ENCODE measurements at places on chromosomes 11 and 22. TPM values are rescaled to one million over a fixed set of nuclear protein-coding genes. Genes with fewer than 3 reads are reported as not detected.

NAP1L4 gene
- 103 TPM for total RNA-seq

XRCC6 gene
- 173 TPM for total RNA-seq

SLC22A8 gene
- total RNA-seq: not detected

PPP6R2 gene
- total RNA-seq: 28.4 TPM

TPBGL gene
- not detected for total RNA-seq

GRCh38 chr11:111260811-111261210 is 15.3 kb downstream of the POU2AF2 start:
- no peaks in the 10 kb centered on the region for H3K36me3 ChIP-seq
- no peak overlapping the region for H3K27ac ChIP-seq
- H3K27me3 ChIP-seq: peaks cover 70% of the 10 kb centered on the region

GRCh38 chr11:1053121-1053901 is 16.8 kb upstream of the MUC6 start:
- H3K36me3 ChIP-seq: no peaks in the 10 kb centered on the region
- DNase-seq: no peak
- H3K27ac ChIP-seq: no peak overlapping the region
- peaks cover 11% of the 10 kb centered on the region for H3K4me1 ChIP-seq
- no peak overlapping the region for H3K4me3 ChIP-seq

GRCh38 chr11:9859554-9860305 is 195.9 kb downstream of the SWAP70 start:
- H3K4me1 ChIP-seq: peaks cover 8% of the 10 kb centered on the region
- H3K27me3 ChIP-seq: no peaks in the 10 kb centered on the region
- H3K4me3 ChIP-seq: no peak overlapping the region
- DNase-seq: peak; percentile 23
- no peaks in the 10 kb centered on the region for H3K36me3 ChIP-seq

DNA sequence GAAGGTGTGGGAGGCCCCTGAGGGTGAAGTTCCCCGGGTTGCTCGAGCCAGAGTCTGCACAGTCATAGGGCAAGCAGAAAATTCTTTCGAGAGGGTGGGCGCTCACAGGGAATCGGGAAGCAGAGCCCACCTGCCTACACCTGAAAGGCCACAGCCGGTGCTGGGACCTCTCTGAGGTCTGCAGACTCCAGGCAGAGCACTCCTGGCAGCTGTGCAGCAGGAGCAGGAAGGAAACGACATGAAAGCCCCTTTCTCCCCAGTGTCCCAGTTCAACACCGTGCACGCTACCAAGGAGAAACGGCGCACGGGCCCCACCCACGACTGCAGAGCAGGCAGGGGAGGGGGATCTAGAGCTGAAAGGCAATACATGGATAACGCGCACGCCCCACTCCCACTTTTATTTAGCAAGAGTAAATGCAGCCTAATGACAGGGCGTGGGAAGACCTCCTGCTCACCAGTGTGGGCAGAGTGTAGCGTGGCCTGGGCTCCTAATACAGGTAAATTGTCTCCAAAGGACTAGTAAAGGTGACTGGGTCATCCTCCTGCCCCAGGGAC is 13.5 kb downstream of the DHCR7 start:
- peaks cover 27% of the 10 kb centered on the region for H3K36me3 ChIP-seq
- peaks cover 14% of the 10 kb centered on the region for H3K4me1 ChIP-seq
- H3K4me3 ChIP-seq: no peak overlapping the region

DNA sequence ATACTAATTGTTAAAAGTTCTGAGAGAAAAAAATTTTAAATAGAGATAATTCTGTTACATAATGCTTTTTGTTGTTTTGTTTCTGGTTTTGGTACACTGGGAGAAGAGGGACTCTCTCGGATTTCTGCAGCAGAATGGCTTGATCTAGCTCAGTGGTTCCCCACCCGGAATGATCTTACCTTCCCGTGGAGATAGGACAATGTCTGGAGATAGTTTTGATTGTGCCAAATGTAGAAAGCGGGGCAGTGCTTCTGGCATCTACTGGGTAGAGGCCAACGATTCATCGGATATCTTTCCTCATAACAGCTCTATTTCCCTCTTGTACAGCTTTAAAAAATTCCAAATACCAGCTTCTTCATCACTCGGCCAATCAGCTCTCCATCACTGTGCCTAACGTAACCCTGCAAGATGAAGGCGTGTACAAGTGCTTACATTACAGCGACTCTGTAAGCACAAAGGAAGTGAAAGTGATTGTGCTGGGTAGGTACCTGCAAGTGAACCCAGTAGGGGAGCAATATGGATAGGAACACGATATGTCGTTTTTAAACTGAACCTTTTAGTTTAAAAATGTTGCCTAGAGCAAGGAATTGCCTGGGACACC is 13.2 kb downstream of the CRTAM start:
- no peaks in the 10 kb centered on the region for H3K36me3 ChIP-seq
- H3K27ac ChIP-seq: no peak overlapping the region
- H3K4me3 ChIP-seq: no peak overlapping the region
- no peak for DNase-seq
- H3K4me1 ChIP-seq: peaks cover 16% of the 10 kb centered on the region

GRCh38 chr11:44748606-44749005 is 21.8 kb downstream of the TSPAN18 start:
- peaks cover 4% of the 10 kb centered on the region for H3K36me3 ChIP-seq
- no peak overlapping the region for H3K27ac ChIP-seq
- H3K4me3 ChIP-seq: no peak overlapping the region
- no peaks in the 10 kb centered on the region for H3K4me1 ChIP-seq
- no peak for DNase-seq

DNA sequence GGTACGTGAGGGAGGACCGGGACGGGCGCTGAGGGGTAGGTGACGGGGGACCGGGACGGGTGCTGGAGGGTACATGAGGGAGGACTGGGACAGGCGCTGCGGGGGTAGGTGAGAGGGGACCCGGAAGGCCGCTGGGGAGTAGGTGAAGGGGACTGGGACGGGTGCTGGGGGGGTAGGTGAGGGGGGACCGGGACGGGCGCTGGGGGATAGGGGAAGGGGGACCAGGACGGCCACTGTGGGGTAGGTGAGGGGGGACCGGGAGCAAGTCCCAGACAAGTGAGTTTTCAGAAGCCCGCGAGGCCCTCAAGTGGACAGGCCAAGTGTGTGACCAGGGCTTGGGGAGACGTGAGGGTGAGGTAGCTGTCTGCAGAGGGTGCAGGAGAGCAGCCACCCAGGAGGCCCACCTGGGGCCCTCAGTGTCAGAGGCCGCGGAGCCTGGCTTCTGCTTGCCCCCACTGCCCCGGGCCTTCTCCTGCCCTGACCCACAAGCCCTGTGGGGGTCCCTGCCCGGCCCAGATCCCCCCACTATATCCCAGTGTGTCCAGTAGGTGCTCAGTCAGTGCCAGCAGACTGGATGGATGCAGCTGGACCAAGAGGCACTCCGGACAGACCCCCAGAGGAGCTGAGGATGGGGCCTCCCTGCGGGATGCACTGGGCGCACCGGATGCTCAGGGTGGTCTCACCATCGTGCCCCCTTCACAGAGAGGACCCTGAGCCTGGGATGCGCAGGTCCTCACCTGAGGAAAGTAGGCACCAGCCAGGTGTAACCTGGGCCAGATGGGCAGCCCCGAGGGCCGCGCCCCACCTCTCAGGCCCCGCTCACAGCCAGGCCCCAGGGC is 44.2 kb upstream of the TH start:
- H3K27ac ChIP-seq: no peak overlapping the region
- no peak overlapping the region for H3K4me3 ChIP-seq
- no peaks in the 10 kb centered on the region for H3K4me1 ChIP-seq
- peaks cover 10% of the 10 kb centered on the region for H3K27me3 ChIP-seq

- DNase-seq: no peak
- no peaks in the 10 kb centered on the region for H3K4me1 ChIP-seq
- H3K4me3 ChIP-seq: no peak overlapping the region
- no peaks in the 10 kb centered on the region for H3K36me3 ChIP-seq
Observed at GRCh38 chr11:124830749-124831148, 30.5 kb upstream of the MSANTD2 start.

GRCh38 chr11:35064114-35064800 is 74.7 kb upstream of the CD44 start:
- H3K4me3 ChIP-seq: no peak overlapping the region
- H3K36me3 ChIP-seq: no peaks in the 10 kb centered on the region
- H3K27ac ChIP-seq: no peak overlapping the region
- H3K4me1 ChIP-seq: no peaks in the 10 kb centered on the region
- no peak for DNase-seq
- no peaks in the 10 kb centered on the region for H3K27me3 ChIP-seq

GRCh38 chr11:44727373-44728287 is 868 bp downstream of the TSPAN18 start:
- H3K4me3 ChIP-seq: peak overlapping the region; percentile 60
- no peak overlapping the region for H3K27ac ChIP-seq
- no peaks in the 10 kb centered on the region for H3K4me1 ChIP-seq
- H3K27me3 ChIP-seq: peaks cover 33% of the 10 kb centered on the region
- H3K36me3 ChIP-seq: peaks cover 6% of the 10 kb centered on the region
- peak; percentile 71 for DNase-seq

DNA sequence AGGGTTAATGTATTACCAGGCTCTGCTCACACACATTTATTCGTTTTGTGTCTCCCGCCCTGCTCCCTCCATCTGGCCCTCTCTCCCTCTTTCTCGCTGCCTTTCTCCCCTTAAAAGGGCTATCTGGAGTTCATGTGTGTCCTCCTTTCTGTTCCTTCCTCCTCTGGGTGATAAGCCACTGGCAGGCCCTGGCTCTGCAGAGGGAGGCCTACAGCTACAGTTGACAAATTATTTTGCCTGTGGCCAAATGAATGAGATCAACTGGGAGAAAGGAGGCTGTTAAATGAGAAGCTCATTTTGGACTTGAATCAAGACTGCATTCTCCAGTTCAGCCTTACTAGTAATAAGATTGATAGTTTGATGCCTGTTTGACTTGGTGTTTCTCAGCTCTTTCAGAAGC is 17.5 kb upstream of the OPCML start:
- DNase-seq: no peak
- H3K36me3 ChIP-seq: peaks cover 5% of the 10 kb centered on the region
- H3K27me3 ChIP-seq: no peaks in the 10 kb centered on the region
- no peaks in the 10 kb centered on the region for H3K4me1 ChIP-seq

GRCh38 chr22:40651563-40652501 is 15.3 kb upstream of the MRTFA start:
- peak overlapping the region; percentile 98 for H3K27ac ChIP-seq
- no peaks in the 10 kb centered on the region for H3K36me3 ChIP-seq
- peak overlapping the region; percentile 83 for H3K4me3 ChIP-seq
- H3K27me3 ChIP-seq: no peaks in the 10 kb centered on the region
- H3K4me1 ChIP-seq: peaks cover 32% of the 10 kb centered on the region

DNA sequence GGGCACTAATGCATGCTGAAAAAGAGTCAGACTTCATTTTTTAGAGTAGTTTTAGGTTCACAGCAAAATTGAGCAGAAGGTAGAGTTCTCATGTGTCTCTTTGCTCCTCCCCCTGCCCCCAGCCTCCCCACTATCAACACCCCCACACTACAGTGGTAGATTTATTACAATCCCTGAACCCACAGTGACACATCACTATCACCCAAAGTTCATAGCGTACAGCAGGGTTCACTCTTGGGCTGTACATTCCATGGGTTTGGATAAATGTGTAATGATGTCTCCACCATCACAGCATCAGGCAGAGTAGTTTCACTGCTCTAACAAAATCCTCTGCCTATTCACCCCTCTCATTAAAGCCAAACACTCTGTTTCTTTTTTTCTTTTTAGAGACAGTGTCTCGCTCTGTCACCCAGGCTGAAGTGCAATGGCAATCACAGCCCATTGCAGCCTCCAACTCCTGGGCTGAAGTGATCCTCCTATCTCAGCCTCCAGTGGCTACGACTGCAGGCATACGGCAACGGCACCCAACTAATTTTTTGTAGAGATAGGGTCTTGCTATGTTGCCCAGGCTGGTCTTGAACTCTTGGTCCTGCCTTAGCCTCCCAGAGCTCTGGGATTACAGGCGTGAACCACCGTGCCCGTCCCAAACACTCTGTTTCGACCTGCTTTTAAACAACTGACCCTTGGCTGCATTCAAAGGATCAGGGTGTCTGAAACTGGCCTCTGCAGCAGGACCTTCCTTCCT is 4.1 kb downstream of the BEST1 start:
- H3K4me1 ChIP-seq: peaks cover 19% of the 10 kb centered on the region
- H3K36me3 ChIP-seq: peaks cover 21% of the 10 kb centered on the region
- H3K27me3 ChIP-seq: no peaks in the 10 kb centered on the region

DNA sequence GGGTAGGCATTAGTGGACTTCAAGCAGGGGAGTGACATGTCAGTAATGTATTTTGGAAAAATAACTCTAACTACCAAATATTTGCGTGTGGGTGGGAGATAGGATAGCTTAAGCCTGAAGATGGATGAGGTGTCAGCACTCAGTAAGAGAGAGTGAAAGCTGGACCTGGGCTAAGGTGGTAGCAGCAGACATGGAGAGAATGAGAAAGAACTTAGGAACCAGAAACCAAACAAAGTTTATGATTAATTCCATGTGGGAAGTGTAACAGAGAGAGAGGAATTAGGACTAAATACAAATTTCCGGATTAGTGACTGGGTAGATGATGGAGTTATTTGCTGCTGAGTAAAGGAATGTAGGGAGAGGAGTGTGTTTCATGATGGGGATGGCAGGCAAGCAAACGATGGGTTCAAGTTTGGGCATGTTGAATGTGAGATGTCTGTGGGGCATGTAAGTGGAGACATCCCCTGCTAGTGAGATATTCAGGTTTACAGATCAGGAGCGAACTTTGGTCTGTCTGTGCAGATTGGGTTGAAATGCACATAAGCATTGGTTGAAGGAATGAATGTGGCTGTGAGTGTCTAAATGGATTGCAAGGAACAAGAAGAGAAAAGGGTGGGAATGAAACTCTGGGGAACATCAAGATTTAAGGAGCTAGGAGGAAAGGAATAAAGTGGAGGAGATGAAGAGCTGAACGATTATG is 185.6 kb upstream of the MTMR2 start:
- no peak for DNase-seq
- H3K4me1 ChIP-seq: peaks cover 15% of the 10 kb centered on the region
- H3K27me3 ChIP-seq: no peaks in the 10 kb centered on the region
- no peak overlapping the region for H3K4me3 ChIP-seq

DNA sequence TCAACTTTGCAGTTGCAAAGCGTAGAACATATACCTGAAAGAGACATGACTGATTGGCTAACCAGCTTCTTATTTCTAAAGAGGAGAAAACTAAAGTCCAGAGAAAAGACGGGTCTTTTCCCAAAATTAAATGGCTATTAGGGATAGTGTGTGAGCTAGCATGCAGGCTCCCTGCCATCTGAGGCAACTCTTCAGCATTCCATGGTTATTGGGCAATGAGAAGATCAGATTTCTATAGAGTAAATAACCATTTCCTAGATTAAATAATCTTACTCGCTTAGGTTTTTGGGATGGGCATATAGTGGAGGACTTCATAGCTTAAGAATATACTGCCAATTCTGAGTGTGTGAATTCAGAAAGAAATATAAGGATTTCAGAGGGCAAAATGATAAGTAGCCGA is 95.0 kb downstream of the PDHX start:
- H3K36me3 ChIP-seq: no peaks in the 10 kb centered on the region
- H3K4me3 ChIP-seq: no peak overlapping the region
- peak; percentile 67 for DNase-seq
- H3K27me3 ChIP-seq: no peaks in the 10 kb centered on the region

GRCh38 chr11:94636388-94636949 is 69.3 kb downstream of the PIWIL4 start:
- no peak overlapping the region for H3K4me3 ChIP-seq
- no peaks in the 10 kb centered on the region for H3K36me3 ChIP-seq
- peaks cover 17% of the 10 kb centered on the region for H3K4me1 ChIP-seq
- no peak for DNase-seq
